Hypothalamus (tissue), 51 donors: ENCODE measurements at places on chromosomes 2 and 18.
A peak's percentile ranks its signal among the peaks of the same experiment; 100 is the strongest.

DNA sequence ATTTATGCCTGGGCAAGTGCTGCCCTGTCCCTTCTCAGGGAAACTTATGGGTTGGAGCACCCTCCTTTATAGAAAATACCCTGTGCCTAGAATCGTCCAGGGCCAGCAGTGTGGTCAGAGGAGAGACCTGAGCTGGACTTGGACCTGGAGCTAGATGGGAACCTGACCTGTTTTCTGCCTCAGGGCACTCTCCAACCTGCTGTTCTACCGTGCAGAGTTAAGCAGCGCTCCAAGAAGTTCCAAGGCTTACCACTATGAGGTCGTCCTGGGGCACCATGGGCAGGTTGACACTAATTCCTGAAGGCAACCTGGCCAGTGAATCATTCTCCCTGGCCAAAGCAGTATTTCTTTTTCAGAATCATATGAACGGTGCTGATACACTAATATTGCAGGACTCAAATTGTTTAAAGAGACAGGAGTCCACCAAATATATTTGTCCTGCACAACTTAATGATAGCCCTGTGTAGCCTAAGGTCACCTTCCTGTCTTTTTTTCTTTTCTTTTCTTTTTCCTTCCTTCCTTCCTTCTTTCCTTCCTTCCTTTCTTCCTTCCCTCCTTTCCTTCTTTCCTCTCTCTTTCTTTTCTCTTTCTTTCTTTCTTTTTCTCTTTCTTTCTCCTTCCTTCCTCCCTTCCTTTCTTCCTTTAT lies 455.4 kb upstream of the HNMT start:
- no peak for DNase-seq

DNA sequence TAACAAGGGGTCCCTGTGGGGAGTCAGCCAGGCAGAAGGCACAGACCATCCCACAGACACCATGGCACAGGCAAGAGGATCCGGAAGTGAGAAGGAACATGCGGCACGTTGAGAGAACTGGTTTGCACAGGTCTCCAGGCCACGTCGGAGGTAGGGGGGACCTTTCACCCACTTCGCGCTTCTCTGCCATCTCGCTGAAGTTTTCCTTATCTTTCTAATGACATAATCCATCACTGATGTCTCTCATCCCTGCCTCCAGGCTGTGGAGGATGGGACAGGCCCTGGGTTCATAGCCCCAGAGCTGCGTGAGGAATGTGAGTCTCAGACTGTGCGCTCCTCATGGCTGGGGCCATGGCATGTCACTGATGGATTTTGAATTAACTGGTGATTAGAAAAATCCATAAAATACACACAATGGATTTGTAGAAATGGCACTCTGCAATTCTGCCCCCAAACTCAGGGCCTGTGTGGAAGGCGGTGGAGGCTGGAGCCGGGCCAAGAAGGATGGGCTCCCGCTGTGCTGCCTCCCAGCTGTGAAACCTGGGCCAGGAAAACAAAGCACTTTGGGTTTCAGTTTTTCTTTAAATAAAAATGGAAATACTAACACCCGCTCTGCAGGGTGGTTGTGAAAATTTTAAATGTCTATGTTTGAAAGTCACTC lies 113.3 kb upstream of the ALKAL2 start:
- no peak for DNase-seq

GRCh38 chr2:62321380-62322289 lies 125.7 kb downstream of the B3GNT2 start:
- no peak for DNase-seq

DNA sequence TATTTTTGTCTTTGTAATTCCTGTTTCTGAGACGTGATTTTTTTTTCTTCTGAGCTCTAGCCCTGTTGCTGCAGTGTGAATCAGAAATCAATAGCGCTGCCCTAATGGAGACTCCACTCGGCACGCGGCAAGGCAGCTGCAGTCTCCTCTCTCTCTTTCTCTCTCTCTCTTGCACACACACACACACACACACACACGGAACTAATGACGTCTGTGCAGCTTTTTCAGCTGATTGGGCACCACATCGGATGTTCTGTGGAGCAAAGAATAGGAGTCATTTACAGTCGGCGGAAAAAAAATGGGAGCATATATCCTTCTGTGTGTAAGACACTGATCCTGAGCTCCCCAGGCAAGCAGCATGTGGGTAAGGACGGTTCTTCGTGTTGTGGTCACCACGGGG lies 2.0 kb upstream of the MYT1L start:
- no peak for DNase-seq

- no peak for DNase-seq
These were observed 7.9 kb downstream of the FHOD3 start for GRCh38 chr18:36305375-36305774.

GRCh38 chr2:154132827-154133226 lies 261.1 kb downstream of the GALNT13 start:
- DNase-seq, result no peak

DNA sequence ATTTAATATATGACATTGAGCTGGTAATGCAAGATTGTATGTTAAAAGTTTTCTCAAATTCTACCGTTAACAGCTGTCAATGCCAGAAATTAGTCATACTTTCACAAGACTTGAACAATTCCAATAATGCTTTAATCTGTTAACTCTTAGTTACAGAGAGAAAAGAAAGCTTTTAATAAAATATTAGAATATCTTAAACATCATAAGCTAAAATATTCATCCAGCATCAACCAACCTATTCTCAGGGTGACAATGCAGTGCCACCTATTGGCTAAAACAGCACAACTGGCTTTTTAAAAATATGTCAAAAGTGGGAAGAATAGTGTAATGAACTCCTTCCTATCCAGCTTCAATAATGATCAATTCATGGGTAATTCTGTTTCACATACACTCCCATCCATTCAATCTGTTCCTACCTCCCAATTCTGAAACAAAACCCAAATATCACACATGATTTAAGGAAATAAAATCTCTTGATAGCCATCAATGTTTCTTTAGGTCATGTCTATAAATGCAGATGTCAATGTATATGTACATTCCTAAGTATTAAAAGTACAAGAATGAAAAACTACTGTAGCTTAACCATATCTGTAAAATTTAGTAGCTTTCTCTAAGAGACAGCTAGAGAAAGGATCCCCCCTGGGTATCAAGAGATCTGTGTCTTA lies 79.8 kb upstream of the CCDC141 start:
- DNase-seq, result peak; percentile 21

GRCh38 chr2:231680285-231680991 lies 27.9 kb upstream of the PTMA start:
- DNase-seq, result no peak

DNA sequence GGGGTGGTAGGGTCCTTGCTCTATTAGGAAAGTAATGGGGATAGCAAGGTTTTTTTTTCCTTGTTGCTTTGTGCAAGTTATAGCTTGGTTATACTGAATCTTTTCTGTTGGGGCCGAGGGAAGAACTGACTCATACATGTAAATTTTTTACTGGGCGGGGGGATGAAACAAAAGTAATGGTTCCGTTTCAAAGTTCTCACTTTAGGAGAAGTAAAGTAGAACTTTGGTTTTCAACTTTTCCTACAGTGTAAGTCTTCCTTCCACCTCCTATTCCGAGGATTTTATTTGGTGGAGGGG lies 1.1 kb downstream of the AFTPH start:
- no peak for DNase-seq

- DNase-seq, result no peak
These were observed 57.3 kb upstream of the C2orf15 start for GRCh38 chr2:99084256-99084655.

DNA sequence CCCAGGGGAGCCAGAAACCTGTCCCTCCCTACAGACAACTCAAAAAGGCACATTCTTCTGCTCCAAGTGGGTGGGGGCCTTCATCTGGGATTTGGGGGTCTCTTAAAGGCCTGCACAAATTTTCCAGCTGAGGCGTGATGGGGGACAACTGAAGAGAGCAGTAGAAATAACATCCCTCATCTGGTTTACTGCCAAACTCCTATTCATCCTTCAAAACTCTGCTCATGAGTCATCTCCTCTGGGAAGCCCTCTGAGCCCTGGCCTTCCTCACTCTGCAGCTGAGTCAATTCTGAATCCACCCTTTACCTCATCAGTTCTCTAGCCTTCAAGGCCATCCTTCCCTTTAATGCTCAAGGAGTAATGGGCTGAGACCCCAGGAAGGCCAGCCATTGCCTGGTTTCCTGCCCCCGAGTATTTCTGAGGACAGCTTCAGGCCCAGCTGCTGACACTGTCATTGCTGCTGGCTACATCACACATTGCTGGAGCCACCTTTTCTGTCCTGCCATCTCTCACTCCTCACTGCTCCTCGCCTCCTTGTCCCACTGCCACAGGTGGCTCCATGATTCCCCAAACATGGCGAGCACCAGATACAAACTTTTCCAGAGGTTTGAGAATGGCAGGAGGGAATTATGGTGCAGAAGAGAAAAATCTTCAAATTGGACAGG lies 32.2 kb upstream of the GLI2 start:
- DNase-seq, result no peak

- DNase-seq, result no peak
These were observed 259.1 kb downstream of the SS18 start for GRCh38 chr18:25831301-25831701.

DNA sequence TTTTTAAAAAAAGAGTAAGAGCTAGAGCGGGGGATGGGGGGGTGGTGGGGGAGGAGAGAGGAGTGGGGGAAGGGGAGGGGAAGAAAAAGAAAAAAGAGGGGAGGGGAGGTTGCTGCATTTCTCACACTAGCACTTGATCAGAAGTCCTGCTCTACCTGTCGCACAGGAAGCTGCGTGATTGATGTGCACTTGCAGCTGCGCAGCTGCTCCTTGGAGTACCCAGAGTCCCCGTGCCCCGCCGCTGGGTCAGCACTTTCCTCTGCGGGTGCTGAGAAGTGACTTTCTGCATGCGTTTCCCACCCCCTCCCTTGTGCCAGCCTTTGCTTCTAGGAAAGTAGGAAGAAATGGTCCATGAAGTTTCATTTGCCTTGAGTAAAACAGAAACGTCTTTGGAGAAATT lies 297.3 kb downstream of the ETAA1 start:
- no peak for DNase-seq

DNA sequence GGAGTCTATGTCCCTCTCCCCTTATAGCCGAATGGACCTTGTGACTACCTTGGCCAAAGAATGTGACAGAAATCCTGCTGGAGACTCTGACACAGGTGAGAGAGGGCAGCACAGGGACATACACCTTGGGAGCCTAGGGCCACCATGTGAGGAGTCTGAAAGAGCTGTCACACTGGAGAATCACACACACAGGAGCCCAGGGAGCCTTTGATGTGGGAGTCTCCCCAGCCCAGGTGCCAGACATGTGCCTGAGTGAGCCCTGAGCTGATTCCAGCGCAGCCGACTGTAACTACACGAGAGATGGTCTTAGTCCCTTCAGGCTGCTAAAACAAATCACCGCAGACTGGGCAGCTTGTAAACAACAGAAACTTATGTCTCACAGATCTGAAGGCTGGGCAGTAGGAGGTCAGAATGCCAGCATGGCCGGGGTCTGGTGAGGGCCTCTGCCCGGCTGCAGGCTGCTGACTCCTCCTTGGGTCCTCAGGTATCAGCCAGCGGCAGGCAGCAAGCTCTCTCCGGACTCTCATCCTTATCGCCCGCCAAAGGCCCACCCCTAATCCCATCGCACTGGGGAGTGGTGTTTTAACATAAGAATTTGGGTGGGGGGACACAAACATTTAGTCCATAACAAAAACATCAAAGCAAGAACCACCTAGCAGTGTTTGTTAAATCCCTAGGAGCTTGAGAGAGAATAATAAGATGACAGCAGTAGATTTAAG lies 63.8 kb upstream of the GPR45 start:
- DNase-seq, result no peak

DNA sequence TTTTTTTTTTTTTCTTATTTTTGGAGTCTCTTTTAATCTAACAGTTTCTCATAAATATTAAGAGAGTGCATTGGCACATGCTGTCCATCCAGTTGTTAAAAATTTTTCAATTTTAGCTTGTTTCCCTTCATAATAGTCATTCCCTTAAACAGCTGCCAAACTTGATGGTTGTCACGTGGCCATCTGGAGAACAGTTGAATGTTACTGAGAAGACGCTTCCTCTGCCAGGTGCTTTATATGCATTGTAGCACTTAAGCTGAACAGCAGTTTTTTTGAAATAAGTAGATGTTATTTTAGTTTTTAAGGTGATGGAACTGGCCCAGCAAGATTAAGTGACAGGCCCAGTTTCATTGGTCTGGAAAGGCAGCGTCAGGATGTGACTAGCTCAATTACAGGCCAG lies 3.3 kb downstream of the SMARCAL1 start:
- DNase-seq, result no peak

GRCh38 chr2:207251573-207252192 lies 85.9 kb upstream of the KLF7 start:
- no peak for DNase-seq

DNA sequence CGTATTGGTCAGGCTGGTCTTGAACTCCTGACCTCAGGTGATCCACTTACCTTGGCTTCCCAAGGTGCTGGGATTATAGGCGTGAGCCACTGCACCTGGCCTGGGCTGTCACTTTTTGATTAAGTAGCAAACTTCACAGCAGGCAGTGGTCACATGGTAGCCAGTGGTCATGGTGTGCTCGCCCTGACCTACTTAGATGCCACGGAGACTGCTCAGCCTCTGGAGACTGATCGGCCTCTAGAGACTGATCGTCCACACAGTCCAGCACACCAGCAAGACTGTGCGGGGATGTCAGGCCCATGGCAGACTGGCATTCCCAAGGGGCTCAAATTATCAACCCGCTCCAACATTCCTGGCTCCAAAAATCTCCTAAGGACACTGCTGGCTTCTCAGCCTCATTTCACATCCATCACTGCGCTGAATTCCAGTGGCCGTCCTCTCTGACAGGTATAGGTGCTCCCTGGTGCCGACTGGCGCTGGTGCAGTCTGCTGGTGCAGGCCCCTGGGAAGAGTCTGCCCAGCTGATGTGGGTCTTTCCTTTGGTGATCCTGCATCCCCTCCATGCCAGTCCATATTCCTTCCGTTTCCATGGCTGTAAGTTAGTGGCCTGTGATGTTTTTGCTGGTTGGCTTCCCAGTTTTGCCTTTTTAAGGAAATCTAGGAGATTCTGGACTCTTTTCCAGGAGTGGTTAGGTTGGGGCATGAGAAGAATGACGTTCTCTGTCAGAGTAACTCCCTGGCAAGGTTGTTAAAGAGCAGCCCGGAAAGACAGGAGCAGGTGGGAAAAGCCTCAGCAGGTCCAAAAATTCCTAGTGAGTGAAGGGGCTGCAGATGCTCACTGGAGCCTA lies 374.5 kb upstream of the HS6ST1 start:
- DNase-seq, result no peak

GRCh38 chr18:11149441-11150270 lies at the start of gene PIEZO2:
Gene PIEZO2, minus strand, starts transcription at chr18:11149569. Its CDS starts 981 bp downstream, at chr18:11148588.
- DNase-seq, result no peak
